ENCODE measurements at places on chromosomes 7 and 10. TPM values are rescaled to one million over a fixed set of nuclear protein-coding genes. Genes with fewer than 3 reads are reported as not detected.

GRCh38 chr7:2037808-2038522, 194.8 kb downstream of the MAD1L1 start:
- H3K36me3 ChIP-seq, result peaks cover 10% of the 10 kb centered on the region
- peaks cover 12% of the 10 kb centered on the region for H3K4me1 ChIP-seq
- no peaks in the 10 kb centered on the region for H3K27me3 ChIP-seq
- peak overlapping the region; percentile 54 for H3K27ac ChIP-seq

DNA sequence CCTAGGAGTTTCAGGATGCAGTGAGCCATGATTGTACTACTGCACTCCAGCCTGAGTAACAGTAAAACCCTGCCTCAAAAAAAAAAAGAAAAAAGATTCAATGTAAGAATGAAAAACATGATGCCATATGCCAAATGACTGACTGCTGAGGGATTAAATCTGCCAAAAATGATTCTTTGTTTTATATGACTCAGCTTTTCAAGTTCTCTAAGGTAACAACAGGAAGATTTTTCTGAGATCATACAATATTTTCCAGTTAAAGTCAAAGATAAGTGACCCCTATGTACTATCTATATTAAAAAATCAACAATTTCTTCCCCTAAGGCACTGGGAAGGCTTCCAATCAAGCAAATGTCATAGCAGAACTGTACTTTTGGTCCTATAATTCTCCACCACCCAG, 271.2 kb upstream of the IMMP2L start:
- no peak overlapping the region for H3K27ac ChIP-seq
- H3K4me3 ChIP-seq, result no peak overlapping the region
- no peaks in the 10 kb centered on the region for H3K4me1 ChIP-seq
- DNase-seq, result no peak
- H3K27me3 ChIP-seq, result no peaks in the 10 kb centered on the region

- H3K27me3 ChIP-seq, result no peaks in the 10 kb centered on the region
- no peak for DNase-seq
- no peaks in the 10 kb centered on the region for H3K4me1 ChIP-seq
- no peaks in the 10 kb centered on the region for H3K36me3 ChIP-seq
- H3K27ac ChIP-seq, result no peak overlapping the region
These were observed 1168.7 kb upstream of the AUTS2 start for GRCh38 chr7:68429411-68430117.

Gene TWIST1
- total RNA-seq, result 5.2 TPM

Gene AHR
- 34.8 TPM for total RNA-seq
